ENCODE measurements at places on chromosomes 2 and 18.

DNA sequence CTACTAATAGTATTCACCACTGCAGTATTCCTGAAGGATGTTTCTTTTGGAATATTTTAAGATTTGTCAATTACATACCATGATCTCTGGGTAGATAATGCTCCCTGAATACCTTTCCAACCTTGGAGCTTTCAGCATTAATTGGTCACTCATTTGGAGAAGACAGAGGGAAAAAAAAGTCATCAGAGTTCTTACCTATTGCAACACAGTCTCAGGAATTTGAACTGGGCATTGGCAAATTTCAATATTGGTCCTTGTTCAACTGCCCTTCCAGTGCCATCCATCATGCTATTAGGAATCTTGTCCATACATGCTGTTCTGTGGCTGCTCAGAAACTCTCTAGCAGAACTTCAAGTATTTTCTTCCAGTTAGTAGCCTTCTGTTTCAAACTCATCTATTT lies 83.6 kb upstream of the KCNJ3 start:
- DNase-seq = no peak

DNA sequence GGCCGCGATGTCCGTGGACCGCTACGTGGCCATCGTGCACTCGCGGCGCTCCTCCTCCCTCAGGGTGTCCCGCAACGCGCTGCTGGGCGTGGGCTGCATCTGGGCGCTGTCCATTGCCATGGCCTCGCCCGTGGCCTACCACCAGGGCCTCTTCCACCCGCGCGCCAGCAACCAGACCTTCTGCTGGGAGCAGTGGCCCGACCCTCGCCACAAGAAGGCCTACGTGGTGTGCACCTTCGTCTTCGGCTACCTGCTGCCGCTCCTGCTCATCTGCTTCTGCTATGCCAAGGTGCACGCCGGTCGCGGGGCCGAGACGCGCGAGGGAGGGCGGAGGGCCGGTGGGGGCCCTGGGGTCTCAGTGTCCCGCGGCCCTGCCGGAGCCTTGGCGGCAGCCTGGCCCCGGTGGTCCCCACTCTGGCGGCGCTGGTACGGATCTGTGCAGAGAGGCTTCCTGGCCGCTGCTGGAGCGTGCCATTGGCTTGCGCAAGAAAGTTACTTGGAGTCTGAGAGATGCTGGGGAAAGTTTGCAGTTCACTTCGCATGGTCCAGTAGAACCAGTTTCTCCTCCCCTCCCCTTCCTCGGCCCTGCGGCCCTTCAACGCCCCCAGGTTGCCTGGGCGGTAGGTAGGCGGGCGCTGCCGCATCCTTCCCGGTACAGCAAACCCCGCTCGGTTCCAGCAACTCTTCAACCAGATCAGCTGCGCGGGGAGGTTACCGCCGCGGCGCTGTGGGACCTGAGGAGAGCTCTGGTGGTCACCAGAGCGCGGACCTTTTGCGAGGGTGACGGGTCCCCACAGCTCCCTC lies 1.5 kb downstream of the GALR1 start:
- no peak for DNase-seq

- DNase-seq = no peak
Measured at GRCh38 chr2:181106789-181107627, 126.6 kb downstream of the UBE2E3 start.

DNA sequence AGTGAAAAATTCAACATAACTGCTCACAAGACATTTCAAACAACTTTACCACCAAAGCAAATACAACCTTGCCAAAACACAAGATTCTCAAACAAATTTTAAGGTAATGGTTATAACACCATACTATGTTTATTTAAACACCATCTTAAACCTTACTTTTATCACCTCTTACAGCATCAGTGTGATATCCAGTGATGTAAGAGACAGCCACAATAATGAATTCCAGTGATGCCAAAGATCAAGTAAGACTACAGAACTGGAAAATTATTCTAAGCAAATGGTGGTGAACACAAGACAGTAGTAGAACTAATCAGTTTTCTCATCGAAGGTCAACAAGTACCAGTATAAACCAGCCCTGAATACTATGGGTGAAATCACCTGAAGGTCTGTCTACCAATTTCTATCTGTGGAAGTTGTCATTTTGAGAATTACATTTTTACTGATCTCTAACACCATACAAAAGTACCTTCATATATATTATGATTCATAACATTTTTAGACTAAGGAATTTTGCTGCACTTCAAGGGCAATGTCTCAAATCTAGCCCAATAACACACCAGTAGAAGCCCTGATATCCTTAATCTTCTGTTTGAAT lies 146.2 kb downstream of the RBMS1 start:
- DNase-seq = no peak

DNA sequence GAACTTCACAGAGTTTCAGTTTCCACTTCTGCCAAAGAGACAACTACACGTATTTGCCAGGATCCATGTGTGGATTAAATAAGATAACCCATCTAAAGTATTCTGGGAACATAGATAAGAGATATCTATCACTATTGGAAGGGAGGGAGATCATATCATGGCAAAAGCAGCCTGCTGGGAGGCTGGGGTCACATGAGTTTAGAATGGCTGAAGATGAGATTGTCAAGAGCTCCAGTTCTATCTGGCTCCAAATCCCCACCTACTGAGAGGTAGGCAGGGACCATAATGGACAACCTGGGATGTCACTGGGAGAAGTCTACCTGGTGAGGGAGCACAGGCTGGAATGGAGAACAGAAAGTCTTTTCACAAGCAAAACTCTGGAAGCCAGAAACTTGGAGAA lies 192.6 kb upstream of the ST6GAL2 start:
- no peak for DNase-seq

GRCh38 chr2:45433363-45433762 lies 177.7 kb downstream of the SRBD1 start:
- no peak for DNase-seq

DNA sequence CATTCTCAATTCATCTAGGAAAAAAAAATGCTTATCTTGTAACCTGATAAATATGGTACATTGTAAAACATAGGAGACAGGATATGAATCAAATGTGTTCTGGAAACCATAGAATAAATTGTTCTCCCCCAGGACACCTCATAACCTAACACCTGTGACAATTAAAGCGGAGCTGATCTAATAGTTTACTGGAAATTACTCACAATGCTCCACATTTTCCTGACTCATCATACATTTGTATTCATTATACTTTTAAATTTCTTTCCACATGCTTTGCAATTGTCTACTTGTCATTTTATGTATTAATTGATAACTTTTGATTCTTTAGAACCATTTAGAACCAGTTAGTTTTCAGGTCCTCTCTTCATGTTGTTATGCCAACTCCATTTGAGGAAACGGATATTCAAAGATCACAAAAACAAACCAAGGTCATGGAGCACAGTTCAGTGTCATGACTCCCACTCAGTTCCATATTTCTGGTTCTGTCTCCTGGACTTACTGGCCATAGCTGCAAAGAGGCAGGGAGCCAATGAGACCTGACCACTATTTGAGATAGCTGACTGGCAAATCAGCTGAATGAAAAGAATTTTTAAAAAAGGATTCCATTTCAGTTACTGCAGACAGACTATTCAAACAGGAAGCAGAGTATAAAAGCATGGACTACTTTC lies 128.5 kb downstream of the CALCRL start:
- no peak for DNase-seq

DNA sequence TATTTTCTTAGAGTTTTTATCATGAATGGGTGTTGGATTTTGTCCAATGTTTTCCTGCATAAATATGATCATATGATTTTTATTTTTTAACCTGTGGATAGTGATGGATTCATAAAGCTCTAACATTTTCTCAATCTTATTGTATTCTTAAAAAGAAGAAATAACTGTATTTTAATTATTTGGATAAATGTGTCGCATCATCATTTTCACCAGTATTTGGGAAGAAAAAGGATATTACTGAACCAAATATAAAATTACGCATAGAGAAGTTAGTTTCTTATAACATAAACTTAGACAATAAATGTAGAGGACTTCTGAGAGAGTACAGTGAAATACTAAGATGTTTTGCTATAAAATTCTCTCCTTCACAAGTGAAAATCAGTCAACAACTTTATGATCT lies 126.0 kb upstream of the CHST9 start:
- no peak for DNase-seq

GRCh38 chr18:11091746-11092145 lies 57.6 kb downstream of the PIEZO2 start:
- no peak for DNase-seq

- DNase-seq = no peak
Measured at GRCh38 chr2:5818961-5819600, 126.9 kb downstream of the SOX11 start.

DNA sequence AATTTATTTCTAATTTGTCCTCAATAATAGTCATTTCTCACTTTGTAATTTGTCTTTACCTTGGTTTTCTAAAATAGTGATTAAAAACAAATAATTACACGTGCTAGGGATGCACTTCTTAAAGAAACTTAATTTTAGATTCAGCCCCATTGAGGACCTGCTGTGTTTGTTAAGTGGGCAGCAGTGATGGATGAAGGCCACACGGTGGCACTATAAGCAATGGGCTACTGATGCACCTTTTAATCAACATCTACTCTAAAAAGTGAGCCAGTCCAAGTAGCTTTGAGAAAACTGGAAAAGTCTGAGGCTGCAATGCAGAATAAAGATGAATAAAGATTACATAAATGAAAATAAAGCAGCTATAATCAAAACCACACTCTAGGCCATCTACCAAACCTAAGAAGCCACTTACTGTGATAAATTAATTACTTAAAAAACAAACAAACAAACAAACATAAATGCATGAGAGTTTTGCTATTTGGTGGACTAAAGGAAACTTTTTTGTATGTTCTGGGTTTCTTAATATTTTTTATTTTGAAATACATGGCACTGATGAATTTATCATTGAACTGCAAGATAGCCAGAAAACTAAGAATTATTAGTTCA lies 89.3 kb downstream of the PDE11A start:
- DNase-seq = no peak

DNA sequence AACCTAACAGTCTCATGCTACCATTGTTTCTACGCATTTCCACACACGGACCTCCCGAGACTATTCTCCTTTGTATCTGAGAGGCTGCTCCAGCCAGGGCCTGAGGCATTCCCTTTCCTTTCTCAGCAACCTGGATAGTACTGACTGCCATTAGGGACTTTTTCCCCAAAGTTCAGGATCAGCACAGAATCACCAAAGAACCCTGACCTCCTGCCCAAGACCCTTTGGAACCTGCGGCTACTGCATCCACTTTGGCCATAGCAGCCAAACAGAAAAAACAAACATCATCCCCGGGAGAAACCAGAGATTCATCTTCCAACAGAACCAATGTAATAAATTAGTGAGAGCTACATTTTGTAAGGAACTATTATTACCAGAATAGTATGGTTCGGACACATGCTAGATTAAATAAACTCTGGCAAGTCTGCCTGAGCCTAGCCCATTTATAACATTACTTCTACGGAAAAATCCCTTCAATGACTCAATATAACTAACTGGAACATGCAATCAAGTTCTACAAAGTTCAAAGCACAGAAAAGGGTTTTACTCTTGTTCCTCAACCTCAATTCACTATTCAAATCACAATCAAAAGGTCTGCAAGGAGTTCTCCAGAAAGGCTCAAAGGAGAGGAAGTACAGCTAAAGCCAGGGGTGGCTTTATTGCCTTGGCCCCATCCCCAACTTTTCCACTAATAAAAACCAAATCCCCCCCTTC lies 51.8 kb downstream of the LPIN2 start:
- DNase-seq = no peak

GRCh38 chr2:74317701-74318100 lies 25.5 kb downstream of the SLC4A5 start:
- no peak for DNase-seq

DNA sequence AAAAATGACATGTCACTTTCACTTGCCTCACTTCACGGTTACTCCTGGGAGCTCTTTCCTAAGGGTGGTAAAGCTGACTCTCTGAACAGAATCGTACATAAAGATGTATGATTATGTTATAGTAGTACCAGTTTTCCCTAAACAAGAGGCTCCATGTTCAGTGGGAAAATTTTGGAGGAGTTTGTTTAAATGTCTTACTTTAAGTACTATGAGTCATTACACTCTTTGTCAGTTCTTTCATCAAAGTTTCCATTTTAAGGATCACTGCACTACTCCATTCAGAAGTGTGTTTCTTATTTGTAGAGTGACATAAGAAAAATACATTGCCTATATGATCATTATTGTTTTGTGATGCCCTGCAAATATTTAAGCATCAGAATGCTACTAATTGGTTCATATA lies 121.1 kb upstream of the FIGN start:
- no peak for DNase-seq

- no peak for DNase-seq
Measured at GRCh38 chr2:125471963-125472362, 1184.0 kb upstream of the GYPC start.

- no peak for DNase-seq
Measured at GRCh38 chr2:202140522-202141252, 67.6 kb downstream of the KIAA2012 start.

GRCh38 chr2:63871864-63872263 lies 30.2 kb downstream of the UGP2 start:
- DNase-seq = no peak

GRCh38 chr2:227503433-227504406 lies 31.8 kb downstream of the AGFG1 start:
- DNase-seq = no peak

GRCh38 chr2:103784261-103784660 lies 1022.4 kb downstream of the TMEM182 start:
- no peak for DNase-seq

DNA sequence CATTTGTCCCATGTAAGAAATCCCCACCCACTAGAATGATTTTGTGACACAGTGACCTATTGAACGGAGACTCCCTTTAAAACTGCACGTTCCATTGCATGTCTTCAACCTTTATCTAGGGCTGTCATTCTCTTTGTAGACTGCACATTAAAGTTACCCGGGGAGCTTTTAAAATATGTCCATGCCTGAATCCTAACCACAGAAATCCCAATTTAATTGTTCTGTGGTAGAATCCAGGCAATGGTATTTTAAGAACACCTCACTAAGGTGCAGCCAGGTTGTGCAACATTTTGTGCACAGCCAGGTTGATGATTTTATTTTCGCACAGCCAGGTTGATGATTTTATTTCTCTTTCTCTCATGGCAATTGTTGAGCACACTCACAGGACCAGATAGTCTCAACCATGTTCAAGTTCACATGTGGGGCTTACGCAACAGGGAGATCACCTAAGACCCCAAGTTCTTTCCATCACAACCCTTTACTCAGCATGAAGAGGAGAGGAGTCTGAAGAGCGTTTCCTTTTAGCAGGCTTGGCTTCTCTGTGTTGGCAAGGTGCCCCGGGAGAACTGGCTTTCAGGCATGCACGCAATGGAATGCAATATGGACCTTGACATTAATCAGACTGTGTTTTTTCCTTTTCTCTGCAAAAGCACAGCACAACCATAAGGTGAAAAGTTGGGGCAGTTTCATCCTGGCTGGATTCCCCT lies 467.3 kb upstream of the ETAA1 start:
- no peak for DNase-seq

- no peak for DNase-seq
Measured at GRCh38 chr18:2805970-2806943, 40.5 kb upstream of the EMILIN2 start.

- no peak for DNase-seq
Measured at GRCh38 chr2:34104601-34105000, 505.5 kb upstream of the FAM98A start.

DNA sequence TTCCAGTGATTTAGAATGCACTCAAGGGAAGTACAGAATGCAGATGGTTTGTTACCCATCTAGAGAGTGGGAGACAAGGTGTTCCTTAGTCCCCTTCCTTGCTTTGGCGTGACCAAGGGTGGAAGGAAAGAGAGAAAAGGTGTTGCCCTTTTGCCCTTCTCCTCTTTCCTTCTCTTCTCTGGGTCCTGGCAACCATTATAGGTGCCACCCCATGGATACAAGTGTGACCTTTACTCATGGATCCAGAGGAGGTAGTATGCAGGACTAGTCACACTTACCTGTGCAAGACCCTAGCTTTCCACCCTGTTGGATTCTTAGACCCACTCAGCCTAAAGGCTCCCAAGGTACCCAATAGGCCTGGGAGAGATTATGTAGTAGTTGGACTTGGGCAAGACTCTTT lies 11.6 kb upstream of the RBFA start:
- DNase-seq = no peak

Measured in stimulated activated CD8-positive, alpha-beta memory T cell treated with anti-CD3 and anti-CD28 coated beads, Interleukin-2, amount 100 ng/mL, for 1 hour (primary cell).